ENCODE measurements at places on chromosomes 6 and 20.

GRCh38 chr6:89139509-89140346 lies 6.1 kb upstream of the PM20D2 start:
- no peak for DNase-seq

- DNase-seq, result no peak
Measured at GRCh38 chr20:57211908-57212533, 54.4 kb downstream of the BMP7 start.

DNA sequence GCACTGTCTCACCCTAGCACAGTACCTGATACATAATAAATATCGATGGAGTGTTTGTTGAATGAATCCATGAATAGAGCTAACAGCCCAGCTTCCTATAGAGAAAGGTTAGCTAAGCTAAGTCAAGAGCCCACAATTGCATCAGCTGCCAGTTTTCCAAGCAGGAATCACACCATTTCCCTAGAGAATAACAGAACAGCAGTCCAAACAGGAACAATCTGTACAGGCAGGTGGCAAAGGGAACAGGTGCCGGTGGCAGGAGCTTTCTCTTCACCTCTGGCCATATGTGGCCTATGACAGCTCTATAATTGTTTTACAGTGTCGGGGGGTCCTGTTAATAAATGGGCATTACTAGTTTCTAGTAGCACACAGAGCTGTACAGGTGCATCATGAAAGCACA lies 38.8 kb downstream of the ISM1 start:
- no peak for DNase-seq

GRCh38 chr6:38996676-38997075 lies 51.9 kb upstream of the GLP1R start:
- no peak for DNase-seq

DNA sequence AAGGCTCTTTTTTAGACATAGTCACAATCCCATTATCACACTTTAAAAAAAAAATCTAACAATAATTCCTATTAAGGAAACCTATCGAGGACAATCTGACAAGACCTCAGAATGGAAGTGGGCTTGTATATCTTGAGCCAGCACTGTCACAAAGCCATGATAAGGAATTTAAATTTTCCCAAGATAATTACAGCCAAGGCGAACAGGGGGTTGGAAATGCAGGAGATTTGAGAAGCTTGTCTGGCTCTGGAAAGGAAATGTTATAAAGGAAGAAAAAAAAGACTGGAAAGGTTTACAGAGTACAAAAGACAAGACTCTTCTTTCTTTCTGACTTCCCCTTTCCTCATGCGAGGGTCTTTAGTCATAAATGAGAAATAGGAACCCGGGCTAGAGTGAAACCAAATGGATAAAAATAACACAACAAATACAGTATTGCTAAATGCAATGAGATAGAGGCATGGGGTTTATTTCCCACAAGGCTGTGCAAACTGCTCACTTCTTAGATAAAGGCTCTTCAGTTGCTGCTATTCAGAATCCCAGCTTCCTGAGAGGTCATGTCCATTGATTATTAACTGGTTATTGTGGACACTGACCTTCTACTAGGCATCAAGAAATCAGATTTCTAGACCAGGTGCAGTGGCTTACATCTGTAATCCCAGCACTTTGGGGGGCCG lies 13.4 kb upstream of the GHRH start:
- no peak for DNase-seq

GRCh38 chr6:52475307-52475706 lies 55.2 kb downstream of the EFHC1 start:
- no peak for DNase-seq

GRCh38 chr6:3888153-3888957 lies 39.2 kb downstream of the FAM50B start:
- no peak for DNase-seq

GRCh38 chr20:59729506-59729905 lies 125.2 kb downstream of the PHACTR3 start:
- no peak for DNase-seq

- DNase-seq, result no peak
Measured at GRCh38 chr20:60171313-60171712, 213.1 kb downstream of the CDH26 start.

GRCh38 chr20:9035126-9035525 lies 33.8 kb upstream of the PLCB4 start:
- no peak for DNase-seq

GRCh38 chr6:139600919-139601475 lies 226.5 kb upstream of the CITED2 start:
- DNase-seq, result no peak

DNA sequence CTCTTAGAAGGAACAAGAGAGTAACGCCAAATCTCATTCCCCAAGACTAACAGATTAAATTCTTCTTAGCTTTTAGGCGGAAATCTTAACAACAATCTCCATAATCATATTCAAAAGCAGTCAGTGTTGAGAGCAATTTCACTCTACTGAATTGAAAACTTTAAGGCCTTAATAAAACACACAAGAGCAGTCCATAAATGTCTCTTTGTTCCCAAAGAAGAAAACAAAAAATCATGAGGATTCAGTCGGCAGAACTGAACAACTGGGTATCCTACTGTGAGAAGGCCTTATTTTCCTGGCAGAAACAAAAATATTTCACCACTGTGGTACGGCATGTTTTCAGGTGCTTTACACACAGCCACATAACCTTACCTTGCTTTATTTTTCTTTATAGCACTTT lies 14.4 kb downstream of the ABHD12 start:
- no peak for DNase-seq

- no peak for DNase-seq
Measured at GRCh38 chr6:164505425-164505824, 804.0 kb downstream of the C6orf118 start.

GRCh38 chr6:150929416-150929815 lies 63.9 kb downstream of the MTHFD1L start:
- no peak for DNase-seq

GRCh38 chr20:16390991-16391390 lies 182.3 kb downstream of the KIF16B start:
- no peak for DNase-seq

- DNase-seq, result no peak
Measured at GRCh38 chr20:15176929-15177328, 839.5 kb upstream of the FLRT3 start.

- peak; percentile 68 for DNase-seq
Measured at GRCh38 chr6:108113557-108114519, 39.3 kb upstream of the OSTM1 start.

DNA sequence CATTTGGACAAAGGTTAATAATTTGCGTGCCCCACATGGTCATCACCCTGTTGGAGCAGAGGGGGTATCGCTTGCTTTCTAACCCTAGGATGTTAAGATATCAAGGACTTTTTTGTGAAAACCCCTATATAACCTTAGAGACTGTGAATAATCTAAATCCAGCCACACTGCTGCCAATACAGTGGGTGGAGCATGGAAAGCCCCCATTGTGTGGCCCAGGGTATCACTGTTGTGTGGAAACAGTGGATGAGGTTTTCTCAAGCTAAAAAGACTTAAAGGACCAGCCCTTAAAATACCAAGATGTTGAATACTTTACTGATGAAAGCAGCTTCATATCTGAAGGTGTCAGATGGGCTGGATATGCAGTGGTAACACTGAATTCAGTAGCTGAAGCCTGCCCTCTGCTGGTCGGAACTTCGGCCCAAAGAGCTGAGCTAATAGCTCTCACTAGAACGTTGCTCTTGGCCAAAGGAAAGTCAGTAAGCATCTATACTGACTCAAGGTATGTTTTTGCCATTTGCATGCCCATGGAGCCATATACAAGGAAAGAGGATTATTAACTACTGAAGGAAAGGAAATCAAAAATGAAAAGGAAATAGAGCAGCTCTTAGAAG lies 695.2 kb downstream of the PHF3 start:
- peak; percentile 45 for DNase-seq

- no peak for DNase-seq
Measured at GRCh38 chr6:61210549-61210948, 1075.5 kb downstream of the KHDRBS2 start.

GRCh38 chr20:56860413-56860812 lies 231.3 kb downstream of the TFAP2C start:
- DNase-seq, result no peak

GRCh38 chr6:24307881-24308280 lies 50.0 kb downstream of the DCDC2 start:
- no peak for DNase-seq

DNA sequence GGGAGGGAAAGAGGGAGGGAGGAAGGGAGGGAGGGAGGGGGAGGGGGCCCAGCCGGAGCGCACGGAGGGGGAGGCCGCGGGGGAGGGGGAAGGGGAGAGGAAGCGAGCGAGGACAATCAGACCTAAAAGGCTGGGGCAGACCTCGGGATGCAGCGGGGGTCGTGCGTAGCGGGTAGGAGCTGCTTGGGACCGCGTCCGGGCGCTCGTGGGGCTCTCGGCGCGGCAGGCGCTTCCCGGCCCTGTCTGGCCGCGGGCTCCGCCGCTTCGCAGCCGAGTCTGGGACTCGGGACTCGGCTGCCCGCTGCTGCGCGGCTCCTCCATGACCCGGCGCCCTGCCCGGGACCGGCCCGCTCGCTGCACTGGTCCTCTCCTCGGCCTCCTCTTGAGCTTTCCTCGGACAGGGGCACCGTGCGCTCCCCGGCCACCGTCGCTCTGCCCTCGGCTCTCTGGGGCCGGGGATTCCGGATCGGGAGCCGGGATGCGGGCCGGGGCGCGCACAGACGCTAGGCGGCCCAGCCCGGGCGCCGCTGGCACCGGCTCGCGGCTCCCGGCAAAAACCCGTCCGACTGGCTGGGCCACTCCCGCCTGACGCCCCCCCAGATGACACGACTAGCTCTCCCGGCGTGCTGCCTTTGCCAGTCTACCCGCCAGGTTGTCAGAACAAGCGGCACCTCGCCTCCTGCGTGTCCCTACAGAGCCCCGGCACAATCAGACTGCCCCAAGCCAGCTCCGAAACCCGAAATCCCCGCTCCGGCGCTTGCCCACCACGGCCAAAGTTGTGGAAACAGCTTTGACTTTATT lies 2.2 kb downstream of the TFAP2A start:
- DNase-seq, result peak; percentile 62

GRCh38 chr6:98574984-98575383 lies 259.4 kb upstream of the POU3F2 start:
- no peak for DNase-seq

DNA sequence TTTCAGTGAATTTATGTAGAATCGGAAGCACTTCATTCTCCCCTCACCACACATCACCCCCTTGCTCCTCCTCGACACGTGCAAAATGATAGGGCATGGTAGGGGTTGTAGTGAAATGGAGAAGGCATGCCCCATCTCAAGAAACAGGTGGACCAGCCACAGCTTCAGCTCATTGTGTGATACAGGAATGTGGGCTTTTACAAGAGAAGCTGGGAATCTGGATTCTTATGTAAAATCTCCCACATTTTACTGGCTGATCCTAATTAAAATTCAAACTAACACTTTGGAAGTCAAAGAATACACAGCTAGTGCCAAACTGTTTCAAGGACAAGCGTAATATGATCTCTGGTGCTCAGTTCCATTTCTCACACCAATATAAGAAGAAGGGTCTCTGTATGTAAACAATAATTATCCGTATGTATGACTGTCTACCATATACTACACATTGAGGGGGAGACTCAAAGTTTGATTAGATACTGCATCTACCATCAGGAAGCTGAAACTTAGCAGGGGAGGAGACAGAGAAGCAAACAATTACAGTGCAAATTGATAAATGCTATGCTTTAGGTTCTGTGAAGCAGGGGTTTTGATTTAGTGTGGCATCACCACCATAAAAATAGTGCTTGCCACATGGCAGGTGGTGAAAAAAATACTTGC lies 24.3 kb upstream of the KIAA0408 start:
- DNase-seq, result no peak

- no peak for DNase-seq
Measured at GRCh38 chr6:111952274-111952673, 79.0 kb upstream of the FYN start.

GRCh38 chr6:111944541-111944940 lies 71.3 kb upstream of the FYN start:
- no peak for DNase-seq

GRCh38 chr6:113466526-113466925 lies 390.6 kb upstream of the MARCKS start:
- no peak for DNase-seq

- DNase-seq, result no peak
Measured at GRCh38 chr20:57007171-57007540, 259.3 kb downstream of the BMP7 start.

DNA sequence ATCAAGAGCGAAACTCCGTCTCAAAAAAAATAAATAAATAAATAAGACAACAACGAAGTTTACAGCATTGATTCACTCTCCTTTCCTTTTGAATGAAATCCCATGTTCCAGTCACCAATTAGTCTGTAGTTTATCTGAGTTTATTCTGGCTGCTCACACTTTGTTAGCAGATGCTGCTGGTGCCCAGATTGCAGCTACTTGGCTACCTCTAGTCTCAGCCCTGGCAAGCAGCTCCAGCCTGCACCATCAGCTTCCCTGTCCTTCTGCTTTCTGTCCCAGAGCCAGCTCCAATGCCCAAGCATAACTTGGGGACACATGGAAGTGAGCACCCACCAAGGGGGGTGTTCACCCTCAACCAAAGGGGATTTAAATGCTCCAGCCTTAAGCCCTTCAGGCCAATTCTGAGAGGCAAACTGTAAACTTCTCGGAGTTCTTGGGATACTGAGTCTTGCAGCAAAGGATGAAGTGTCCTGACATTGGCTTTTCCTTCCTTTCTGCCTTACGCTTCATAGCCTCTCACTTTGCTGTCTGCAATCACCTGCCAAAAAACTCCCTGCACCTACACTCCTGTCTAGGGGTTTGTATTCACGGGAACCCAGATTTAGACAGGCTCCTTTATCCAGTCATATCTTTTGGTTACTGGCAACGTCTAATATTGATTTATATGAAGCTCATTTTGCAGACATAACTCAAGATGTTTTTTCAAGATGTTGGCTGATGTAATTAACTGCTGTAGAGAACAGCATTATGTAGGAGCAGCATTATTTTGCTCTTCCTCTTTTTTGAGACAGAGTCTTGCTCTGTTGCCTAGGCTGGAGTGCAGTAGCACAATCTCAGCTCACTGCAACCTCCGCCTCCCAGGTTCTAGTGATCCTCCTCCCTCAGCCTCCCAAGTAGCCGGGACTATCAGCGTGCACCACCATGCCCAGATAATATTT lies 9.8 kb upstream of the TASP1 start:
- DNase-seq, result no peak
